Bronchus fibroblast of lung (primary cell): ENCODE measurements at places on chromosomes 11 and 22. TPM values are rescaled to one million over a fixed set of nuclear protein-coding genes. Genes with fewer than 3 reads are reported as not detected.

BEST1 gene
- total RNA-seq: 1.7 and 2.2 TPM in 2 replicates

OR51E2 gene
- total RNA-seq: not detected in 2 replicates

KIF18A gene
- total RNA-seq: 18.0 and 20.7 TPM in 2 replicates

PHRF1 gene
- total RNA-seq: 18.1 and 20.5 TPM in 2 replicates

PRR33 gene
- not detected in 2 replicates for total RNA-seq
